ENCODE measurements at places on chromosomes 4 and X. TPM values are rescaled to one million over a fixed set of nuclear protein-coding genes. Genes with fewer than 3 reads are reported as not detected.

The PRAF2 gene
- total RNA-seq = 4.6 TPM

DNA sequence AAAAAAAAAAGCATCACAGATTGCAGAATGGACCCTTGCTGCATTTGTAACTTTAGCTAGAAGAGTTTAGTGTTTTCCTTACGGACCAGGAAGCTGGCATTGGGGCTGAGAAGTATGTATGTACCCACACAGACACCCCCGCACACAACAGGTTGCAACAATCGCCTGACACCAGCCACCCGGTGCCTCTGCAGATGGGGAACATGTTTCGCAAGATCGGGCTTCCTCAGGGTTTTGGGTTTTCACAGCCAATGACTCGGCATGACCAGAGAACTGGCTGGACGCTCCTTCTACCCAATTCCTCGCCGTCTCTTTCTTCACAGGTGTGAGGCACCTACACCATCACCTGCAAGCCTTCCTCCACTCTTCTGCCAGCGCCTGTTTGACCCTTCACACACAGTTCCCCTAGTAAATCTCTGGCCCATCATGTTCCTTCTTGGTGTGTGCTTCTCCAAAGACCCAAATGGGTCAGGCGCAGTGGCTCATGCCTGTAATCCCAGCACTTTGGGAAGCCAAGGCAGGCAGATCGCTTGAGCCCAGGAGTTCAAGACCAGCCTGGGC, 70.4 kb downstream of the DHRSX start:
- no peaks in the 10 kb centered on the region for H3K27me3 ChIP-seq
- DNase-seq = peak; percentile 68
- no peaks in the 10 kb centered on the region for H3K4me1 ChIP-seq
- H3K4me3 ChIP-seq = no peak overlapping the region

GRCh38 chr4:81096566-81096965, 66.1 kb downstream of the BMP3 start:
- H3K4me3 ChIP-seq = no peak overlapping the region
- no peak overlapping the region for H3K27ac ChIP-seq
- no peak for DNase-seq
- no peaks in the 10 kb centered on the region for H3K36me3 ChIP-seq

DNA sequence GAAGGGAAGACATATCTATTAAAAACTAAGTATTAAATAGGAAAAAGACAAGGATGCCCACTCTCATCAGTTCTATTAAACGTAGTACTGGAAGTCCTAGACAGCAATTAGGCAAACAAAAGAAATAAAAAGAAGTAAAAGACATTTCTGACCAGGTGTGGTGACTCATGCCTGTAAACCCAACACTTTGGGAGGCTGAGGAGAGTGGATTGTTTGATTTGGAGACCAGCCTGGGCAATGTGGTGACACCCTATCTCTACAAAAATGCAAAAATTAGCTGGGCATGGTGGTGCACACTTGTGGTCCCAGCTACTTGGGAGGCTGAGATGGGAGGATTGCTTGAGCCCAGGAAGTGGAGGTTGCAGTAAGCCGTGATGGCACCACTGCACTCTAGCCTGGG, 1071.8 kb downstream of the FAT4 start:
- no peaks in the 10 kb centered on the region for H3K36me3 ChIP-seq
- no peak for DNase-seq
- H3K27me3 ChIP-seq = no peaks in the 10 kb centered on the region
- no peak overlapping the region for H3K27ac ChIP-seq
- H3K4me1 ChIP-seq = no peaks in the 10 kb centered on the region
- no peak overlapping the region for H3K4me3 ChIP-seq

DNA sequence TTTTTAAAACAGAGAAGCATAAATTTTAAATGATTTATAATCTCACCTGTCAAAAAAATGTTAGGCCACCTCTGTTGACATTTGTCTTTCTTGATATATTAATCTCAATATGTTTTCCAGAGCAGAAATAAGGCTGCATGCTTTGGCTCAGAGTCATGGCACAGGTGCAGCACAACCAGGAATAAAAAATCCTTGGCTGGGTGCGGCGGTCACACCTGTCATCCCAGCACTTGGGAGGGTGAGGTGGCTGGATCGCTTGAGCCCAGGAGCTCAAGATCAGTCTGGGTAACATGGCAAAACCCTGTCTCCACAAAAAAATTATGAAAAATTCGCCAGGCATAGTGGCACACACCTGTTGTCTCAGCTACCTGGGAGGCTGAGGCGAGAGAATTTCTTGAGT, 18.1 kb downstream of the CPLX1 start:
- peaks cover 28% of the 10 kb centered on the region for H3K27me3 ChIP-seq
- no peaks in the 10 kb centered on the region for H3K4me1 ChIP-seq
- no peak overlapping the region for H3K4me3 ChIP-seq
- H3K27ac ChIP-seq = no peak overlapping the region
- H3K36me3 ChIP-seq = no peaks in the 10 kb centered on the region

GRCh38 chrX:129678614-129679195, 23.9 kb upstream of the APLN start:
- no peak for DNase-seq
- H3K4me3 ChIP-seq = peak overlapping the region; percentile 51
- H3K27me3 ChIP-seq = no peaks in the 10 kb centered on the region
- H3K27ac ChIP-seq = peak overlapping the region; percentile 78

GRCh38 chr4:126560794-126561193, 1072.0 kb upstream of the INTU start:
- no peaks in the 10 kb centered on the region for H3K36me3 ChIP-seq
- no peaks in the 10 kb centered on the region for H3K27me3 ChIP-seq
- H3K27ac ChIP-seq = no peak overlapping the region
- H3K4me1 ChIP-seq = no peaks in the 10 kb centered on the region
- H3K4me3 ChIP-seq = no peak overlapping the region

GRCh38 chr4:136551753-136552152, 980.5 kb downstream of the PCDH18 start:
- DNase-seq = no peak
- H3K4me3 ChIP-seq = no peak overlapping the region
- no peak overlapping the region for H3K27ac ChIP-seq
- no peaks in the 10 kb centered on the region for H3K4me1 ChIP-seq
- H3K36me3 ChIP-seq = no peaks in the 10 kb centered on the region

DNA sequence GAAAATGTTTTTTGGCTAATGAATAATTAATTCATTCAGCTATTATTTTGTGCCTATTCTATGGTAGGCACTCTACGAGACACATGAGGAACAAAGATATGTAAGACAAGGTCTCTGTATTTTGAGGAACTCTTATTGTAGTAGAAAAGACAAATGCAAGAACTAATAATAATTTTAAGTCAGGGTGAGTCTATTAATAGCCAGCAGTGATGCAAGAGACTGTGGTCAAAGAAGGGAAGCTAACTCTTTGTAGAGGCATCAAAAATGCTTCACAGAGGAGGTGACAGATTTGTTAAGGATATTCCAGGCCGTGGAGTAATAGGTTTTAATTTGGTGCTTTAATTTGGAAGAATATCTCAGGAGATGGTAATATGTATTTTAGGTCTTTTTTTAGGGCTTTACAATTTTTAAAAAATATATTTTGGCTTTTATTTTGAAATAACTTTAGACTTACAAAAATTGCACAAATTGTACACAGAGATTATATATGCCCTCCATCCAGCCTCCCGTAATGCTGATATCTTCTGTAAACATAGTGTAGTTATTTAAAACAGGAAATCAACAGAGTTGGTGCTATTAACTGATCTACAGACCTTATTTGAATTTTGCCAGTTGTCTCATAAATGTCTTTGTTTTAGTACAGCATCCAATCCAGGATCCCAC, 48.1 kb downstream of the DCLK2 start:
- no peaks in the 10 kb centered on the region for H3K36me3 ChIP-seq
- DNase-seq = no peak
- H3K27ac ChIP-seq = no peak overlapping the region
- no peaks in the 10 kb centered on the region for H3K4me1 ChIP-seq
- H3K27me3 ChIP-seq = no peaks in the 10 kb centered on the region

DNA sequence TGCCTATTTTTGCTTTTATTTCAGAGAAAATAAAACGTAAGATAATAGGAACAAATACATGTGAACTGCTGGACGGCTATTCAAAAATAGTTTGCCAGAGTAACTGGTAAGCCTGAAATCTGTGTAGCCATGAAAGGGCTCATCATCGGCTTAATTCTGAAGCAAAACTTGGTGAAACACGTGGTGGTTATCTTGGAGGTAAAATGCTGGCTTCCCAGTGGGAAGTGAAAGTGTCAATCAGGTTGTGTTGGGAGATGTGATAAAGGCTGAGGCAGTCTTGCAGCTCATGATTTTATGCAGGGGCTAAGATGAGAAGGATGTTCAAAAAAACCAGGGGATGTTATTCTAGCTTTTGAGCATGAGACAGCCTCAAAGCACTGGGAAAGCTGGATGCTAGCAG, 36.1 kb upstream of the TLR2 start:
- no peak overlapping the region for H3K27ac ChIP-seq
- H3K27me3 ChIP-seq = no peaks in the 10 kb centered on the region
- DNase-seq = no peak
- H3K4me1 ChIP-seq = peaks cover 5% of the 10 kb centered on the region
- H3K4me3 ChIP-seq = no peak overlapping the region

GRCh38 chr4:38780833-38781484, 1.8 kb downstream of the TLR10 start:
- no peaks in the 10 kb centered on the region for H3K27me3 ChIP-seq
- DNase-seq = no peak
- no peak overlapping the region for H3K4me3 ChIP-seq
- H3K36me3 ChIP-seq = no peaks in the 10 kb centered on the region
- peaks cover 3% of the 10 kb centered on the region for H3K4me1 ChIP-seq

DNA sequence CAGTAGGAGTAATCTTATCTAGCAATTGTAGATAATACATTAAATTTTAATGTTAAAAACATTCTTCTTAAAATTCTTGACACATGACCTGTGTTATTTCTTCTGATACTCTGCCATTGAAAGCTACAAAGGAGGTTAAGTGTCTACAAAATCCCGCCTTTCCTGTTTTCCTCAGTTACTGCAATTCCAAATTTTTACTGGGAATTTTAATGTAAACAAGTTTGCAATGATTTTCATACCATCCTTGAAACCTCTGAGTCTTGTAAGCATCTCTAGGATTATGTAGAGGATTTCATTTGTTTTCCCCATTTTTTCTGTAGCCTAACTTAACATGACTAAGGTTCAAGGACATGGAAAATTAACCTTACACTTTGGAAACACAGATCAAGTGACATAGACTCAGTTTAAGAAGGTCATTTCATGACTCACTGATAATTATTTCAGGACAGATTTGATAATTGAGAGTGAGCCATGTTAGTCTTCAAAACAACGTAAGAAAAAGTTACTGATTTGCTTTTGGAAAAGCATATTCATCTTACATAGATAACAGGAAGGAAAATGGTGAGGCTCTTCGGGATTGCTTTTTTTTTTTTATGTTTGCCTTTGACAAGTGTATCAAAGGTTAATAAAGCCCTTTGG, 39.6 kb upstream of the PDLIM5 start:
- DNase-seq = no peak
- H3K4me1 ChIP-seq = peaks cover 11% of the 10 kb centered on the region
- H3K4me3 ChIP-seq = peak overlapping the region; percentile 17
- no peaks in the 10 kb centered on the region for H3K27me3 ChIP-seq
- H3K36me3 ChIP-seq = no peaks in the 10 kb centered on the region

The EPHA5 gene
- 0.24 TPM for total RNA-seq

DNA sequence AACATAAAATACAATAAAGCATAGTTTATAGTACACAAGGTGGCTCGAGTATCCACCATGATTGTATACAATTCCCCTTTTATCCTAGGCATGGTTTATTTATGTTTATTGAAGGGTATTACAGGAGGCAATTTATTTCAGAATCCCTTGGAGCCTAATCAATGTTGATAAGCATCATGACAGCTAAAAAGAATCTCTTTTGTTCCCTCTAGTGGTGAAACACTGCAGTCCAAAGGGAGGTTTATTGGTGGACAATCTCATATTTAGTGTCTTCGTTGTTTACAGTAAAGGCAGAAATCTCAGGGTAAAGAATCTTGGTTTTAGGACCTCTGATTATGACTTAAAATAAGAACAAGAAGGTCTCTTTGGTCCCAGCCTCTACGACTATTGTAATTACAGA, 1712.5 kb downstream of the C4orf33 start:
- no peak overlapping the region for H3K4me3 ChIP-seq
- no peaks in the 10 kb centered on the region for H3K27me3 ChIP-seq
- no peaks in the 10 kb centered on the region for H3K36me3 ChIP-seq
- no peak for DNase-seq
- no peaks in the 10 kb centered on the region for H3K4me1 ChIP-seq

The LUZP4 gene
- total RNA-seq = not detected

The TECRL gene
- total RNA-seq = not detected

The CXCL11 gene
- 0.72 TPM for total RNA-seq

DNA sequence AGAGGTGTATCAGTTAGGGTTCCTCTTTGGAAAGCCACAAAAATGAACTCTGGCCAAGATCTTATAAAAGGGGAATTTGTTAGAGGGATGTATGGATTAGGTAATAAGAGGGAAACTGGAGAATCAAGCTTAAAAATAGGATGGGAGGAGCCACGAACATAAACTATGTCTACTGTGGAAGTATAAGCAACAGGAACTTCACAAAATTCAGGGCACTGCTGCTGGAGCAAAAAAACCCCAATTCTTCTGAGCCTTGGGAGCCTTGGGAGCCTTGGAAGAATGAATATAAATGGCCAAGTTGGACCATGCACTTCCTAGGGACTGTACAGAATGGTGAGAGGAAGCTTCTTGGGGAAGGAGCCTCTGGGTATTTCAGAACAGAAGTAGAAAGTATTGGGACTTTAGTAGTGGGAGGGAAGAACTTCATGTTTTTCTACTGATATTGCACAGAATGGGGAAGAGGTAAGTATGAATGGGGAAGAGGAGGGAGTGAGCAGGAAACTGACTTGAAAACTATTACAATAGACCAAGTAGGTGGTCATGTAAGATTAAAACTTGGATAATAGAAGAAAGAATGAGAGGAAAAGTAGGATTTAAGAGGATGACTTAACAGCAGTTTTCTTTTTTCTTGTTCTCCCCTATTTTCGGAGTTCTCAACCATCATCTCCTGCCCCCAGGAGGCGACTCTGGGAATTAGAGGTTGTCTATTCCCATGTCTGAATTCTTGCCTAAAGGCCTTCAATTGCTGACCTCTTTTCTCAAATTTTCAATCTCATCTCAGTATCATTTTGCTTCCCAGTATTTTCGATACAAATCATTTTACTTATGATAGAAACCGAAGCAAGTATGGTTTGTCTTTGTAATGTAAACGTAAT, 44.4 kb upstream of the TAPT1 start:
- no peak overlapping the region for H3K27ac ChIP-seq
- H3K36me3 ChIP-seq = no peaks in the 10 kb centered on the region
- no peak for DNase-seq
- H3K4me1 ChIP-seq = peaks cover 8% of the 10 kb centered on the region
- no peak overlapping the region for H3K4me3 ChIP-seq

The HELT gene
- 1.5 TPM for total RNA-seq

DNA sequence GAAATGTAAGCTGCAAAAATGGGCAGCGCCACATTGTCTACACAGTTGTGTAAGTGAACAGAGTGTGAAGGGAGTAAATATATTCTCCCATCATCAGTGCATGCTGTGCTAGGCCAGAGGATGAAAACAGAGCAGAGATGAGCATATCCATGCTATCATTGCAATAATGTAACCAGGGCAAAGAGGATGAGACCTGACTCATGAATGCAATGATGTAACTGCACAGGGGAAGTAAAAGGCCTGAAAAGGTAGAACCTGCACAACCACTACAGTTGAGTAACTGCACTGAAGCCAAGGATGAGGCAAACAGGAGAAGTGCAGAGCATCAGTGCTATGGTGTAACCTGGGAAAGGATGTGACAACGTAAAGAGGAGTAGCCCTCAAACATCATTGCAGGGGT, 220.4 kb upstream of the FAM47C start:
- no peak overlapping the region for H3K4me3 ChIP-seq
- DNase-seq = no peak
- H3K4me1 ChIP-seq = no peaks in the 10 kb centered on the region
- no peak overlapping the region for H3K27ac ChIP-seq

The ABCG2 gene
- total RNA-seq = 5.1 TPM

GRCh38 chr4:47913861-47914219, 543 bp downstream of the NFXL1 start:
- H3K4me3 ChIP-seq = peak overlapping the region; percentile 80
- H3K27ac ChIP-seq = peak overlapping the region; percentile 82
- peaks cover 20% of the 10 kb centered on the region for H3K4me1 ChIP-seq
- peak; percentile 75 for DNase-seq
- H3K36me3 ChIP-seq = peaks cover 10% of the 10 kb centered on the region
